ENCODE measurements at places on chromosomes 11 and 22.

DNA sequence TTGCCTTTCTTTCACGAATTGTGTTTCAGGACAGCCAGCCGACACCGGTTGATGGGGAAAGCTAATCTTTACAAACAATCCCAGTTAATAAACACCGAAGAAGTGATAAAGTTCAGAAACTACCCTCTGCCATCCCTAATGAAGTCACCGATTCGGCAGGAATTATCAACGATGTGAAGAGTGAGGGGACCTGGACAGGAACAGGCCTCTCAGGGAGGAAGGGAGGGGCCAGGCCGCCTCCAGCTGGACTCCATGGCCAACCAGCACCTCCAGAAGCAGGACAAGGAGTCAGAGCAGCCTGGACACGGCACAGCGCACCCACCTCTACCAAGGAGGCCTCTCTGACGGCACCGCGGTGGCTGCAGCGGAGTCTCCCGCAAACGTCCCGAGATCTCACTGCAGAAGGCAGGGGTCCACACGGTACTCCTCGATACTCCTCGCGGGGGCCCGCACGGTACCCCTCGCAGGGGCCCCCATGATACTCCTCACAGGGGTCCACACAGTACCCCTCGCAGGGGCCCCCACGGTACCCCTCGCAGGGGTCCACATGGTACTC lies 3.9 kb downstream of the TOLLIP start:
- no peak for DNase-seq

DNA sequence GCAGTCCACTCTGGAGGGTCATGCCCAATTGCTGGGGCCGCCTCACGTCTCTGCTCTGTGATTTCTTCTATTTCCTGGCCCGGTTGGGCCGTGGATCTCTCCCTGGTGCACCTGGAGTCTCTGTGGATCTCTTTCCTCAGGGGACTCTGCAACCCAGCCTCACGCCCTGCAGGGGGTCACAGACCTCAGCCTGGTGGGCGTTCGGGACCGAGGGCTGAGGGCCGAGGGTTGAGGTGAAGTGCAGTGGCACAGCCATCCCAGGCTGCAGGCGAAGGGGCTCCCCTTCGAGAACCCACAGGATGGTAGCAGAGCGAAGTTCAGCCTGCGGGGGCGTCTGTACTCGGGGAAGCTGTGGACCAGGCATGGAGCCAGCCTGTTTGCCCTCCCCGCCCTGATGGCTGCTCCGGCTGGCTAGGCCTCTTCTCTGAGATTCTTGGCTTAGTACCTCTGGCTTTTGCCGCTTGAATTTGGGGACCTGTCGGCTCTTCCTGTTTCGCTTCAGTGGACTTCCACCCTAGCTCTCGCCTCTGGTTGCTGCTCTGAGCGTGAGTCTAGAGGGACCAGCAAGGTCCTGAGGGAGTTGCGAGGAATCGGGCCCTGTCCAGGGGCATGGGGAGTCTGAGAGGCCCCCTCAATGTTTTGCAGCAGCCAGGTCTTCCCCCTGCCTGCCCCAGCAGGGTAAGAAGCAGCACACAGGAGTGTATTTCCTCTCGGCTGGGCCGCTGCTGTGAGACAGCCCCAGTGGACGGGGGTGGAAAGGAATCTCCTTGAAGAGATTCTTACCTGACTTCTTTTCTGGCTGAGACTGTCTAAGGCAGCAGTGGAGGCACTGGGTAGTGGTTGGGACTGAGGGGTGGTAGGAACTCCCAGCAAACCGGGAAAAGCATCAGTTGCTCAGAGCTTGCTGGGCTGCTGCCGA lies 140.8 kb downstream of the TBC1D22A start:
- DNase-seq = no peak

GRCh38 chr22:29744902-29745301 lies 21.9 kb downstream of the ZMAT5 start:
- DNase-seq = no peak

DNA sequence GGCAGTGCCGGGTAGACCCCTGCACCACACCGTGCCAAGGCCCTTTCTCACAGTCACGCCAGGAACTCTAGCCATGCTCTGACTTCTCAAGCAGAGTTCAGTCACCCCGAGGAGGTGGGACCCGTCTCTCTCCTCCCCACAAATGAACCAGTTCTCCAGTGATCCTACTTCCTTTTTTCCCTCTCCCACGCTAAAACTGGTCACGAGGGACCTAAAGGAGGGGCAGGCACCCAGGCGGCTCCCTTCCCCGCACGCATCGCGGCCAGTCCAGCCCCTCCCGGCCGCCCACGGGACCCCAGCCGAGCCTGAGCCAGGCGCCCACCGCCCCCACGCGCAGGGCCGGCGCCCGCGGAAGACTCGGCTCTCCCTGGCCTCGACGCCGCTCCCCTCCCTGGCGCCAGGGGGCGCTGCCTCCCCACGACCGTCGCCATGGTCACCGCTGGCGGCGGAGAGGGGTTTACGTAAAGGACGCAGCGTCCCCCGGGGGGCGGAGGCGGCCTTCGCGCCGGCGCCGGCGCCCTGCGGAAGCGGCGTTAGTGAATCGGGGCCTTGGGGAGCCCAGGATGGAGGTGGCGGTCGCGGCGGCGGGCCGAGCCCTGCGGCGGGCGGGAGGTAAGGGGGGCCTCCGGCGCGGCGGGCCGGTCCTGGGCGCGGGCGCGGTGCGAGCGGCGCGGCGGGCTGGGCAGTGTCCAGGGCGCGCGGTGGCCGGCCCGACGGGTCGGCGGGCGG lies at the start of gene DAGLA:
DAGLA (plus strand) TSS at position 499 of the 729 bp plus-strand sequence. CDS start 39,765 bp downstream, outside the sequence.
- DNase-seq = peak; percentile 82

GRCh38 chr22:19715188-19715930 lies 1.1 kb downstream of the SEPTIN5 start:
- DNase-seq = no peak

DNA sequence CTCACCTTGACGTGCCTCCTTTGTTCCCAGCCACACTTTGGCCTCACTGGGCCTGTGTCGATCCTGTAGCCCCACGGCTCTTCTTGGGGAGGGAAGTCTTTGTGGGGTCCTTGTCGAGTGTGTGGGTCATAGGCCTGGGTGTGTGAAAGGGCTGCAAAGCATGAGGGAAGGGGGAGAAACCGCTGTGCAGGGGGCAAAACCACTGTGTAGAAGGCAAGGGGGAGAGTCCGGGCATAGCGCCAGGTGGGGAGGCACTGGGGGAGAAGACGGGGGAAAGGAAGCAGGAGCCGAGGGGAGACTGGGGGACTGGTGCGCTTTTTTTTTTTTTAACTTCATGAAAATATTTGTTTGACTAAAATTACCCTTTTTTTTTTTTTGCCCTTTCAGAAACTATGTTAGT lies 65.1 kb upstream of the RASD2 start:
- DNase-seq = no peak

DNA sequence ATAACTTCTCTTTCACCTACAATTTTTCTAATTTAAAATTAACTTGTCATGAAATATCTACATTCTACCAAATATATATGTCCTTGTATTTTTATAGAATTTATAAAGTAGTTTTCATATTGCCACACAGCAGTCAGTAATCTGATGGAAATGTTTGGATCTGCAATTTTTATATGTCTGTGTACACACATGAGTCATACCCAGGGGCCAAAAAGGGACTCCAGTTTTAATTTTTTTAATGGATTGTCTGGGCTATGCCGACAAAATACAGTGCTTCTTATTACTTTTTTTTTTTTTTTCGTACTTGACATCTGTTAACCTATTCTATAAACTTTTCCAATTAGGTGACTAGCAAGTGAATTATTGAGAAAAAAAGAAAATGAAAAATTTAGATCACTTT lies 6.3 kb downstream of the GUCY1A2 start:
- no peak for DNase-seq

DNA sequence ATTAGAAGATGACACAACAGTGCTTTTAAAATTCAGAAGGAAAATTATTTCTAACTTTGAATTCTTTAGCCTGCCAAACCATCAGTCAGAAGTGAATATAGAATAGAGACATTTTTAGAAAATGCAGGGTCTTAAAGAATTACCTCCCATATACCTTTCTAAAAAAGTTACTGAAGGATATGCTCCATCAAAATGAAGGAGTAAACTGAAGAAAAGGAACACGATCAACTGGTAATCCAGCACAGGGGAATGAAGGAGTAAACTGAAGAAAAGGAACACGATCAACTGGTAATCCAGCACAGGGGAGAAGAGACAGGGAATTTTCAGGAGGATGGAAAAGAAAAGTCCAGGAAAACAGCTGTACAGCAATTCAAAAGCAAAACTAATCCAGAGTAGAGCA lies 75.4 kb upstream of the LDLRAD3 start:
- no peak for DNase-seq

GRCh38 chr22:32822179-32822877 lies 20.8 kb downstream of the TIMP3 start:
- DNase-seq = no peak

DNA sequence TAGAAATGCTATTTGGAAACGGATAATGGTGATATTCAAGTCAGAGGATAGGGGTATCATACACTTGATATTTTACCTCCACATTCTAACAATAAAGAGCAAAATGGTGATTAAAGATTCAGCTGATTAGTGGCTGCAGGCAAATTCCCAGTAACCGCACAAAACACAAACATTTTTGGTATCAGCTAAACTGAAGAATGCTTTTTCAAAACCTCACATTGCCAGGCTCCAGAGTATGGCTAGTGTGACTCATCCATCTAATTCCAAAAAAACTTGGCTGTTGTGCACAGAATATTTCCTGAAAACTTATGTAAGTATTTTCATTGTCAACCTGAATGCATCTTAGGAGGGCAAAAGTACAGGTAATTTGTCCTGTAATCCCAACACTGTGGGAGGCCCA lies 10.9 kb downstream of the SRPRA start:
- no peak for DNase-seq

DNA sequence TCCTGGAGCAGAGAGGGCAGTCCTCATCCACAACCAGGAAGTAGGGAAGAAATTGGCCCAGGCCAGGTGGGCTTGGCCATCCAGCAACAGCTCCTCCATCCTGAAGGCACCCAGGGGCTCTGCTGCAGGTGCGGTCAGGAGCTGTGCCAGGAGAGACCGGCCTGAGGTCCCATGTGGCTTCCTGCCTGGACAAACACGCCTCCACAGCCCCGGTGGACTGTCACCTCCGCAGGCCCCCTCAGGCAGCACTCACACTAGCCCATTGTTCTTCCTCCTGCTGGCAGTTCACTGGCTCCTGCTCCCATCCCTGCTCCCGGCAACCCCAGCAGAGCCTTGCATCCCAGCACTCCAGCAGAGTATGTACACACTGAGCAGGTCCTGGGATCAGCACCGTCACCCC lies 16.0 kb upstream of the POU2AF1 start:
- DNase-seq = no peak

DNA sequence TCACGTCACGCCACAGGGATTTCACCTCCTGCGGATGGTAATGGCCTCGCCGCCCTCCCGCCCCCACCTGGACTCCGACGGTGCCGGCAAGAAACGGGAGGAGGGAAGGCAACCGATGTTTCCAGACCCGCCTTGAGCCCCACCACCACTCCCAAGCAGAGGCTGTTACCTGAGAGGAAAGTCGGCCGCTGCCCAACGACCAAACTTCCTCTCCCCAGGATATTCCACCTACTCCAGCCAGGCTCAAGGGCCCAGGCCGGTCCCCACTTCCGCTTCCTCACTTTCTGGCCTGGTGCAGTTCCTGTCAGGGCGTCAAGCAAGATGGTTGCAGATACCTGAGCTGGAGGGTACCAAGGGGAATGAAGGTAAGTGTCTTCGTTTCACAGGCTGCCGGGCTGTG lies at the start of gene ENTHD1:
ENTHD1 (minus strand) TSS at position 235 of the 400 bp plus-strand sequence. CDS start 6,012 bp downstream, outside the sequence.
- DNase-seq = no peak

All from activated CD4-positive, alpha-beta T cell treated with anti-CD3 and anti-CD28 coated beads for 48 hours (primary cell).